ENCODE measurements at places on chromosomes 2 and 18.

DNA sequence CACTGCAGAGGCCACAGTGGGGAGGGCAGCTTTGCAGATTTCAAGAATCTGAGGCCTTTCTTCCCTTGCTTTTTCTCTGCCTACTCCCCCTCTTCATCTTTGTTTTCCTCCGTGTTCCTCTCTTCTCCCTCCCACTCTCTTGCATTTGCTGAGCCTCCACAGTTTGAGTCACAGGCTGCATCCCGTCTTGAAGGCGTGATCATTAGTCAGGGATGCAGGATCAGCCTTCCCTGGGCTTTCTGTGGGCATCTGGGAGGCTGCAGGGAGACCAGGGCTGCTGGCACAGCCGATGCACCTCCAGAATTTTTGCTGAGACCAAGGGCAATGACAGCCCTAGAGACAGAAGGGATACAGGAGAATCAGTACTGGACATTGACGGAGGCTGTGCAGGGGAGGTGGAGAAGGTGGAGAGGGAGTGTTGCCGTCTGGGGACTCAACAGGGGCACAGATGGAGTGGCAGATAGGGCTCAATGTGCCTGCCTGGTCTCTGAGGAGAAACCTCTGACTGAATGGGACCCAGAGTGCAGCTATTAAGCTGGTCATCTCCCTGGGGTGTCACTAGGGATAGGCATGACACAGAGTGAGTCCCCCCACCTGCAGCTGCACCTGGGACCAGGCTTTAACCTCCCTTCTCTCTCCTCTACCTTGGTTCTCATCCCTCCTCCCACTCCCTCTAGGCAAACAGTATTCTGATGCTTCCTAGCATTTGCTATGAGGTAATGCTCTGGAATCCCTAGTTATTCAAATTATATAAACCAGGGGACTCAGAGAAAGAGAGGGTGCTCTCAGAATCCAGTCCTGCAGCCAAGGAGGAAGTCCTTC, 29.0 kb upstream of the DNAJC27 start:
- DNase-seq, result no peak

DNA sequence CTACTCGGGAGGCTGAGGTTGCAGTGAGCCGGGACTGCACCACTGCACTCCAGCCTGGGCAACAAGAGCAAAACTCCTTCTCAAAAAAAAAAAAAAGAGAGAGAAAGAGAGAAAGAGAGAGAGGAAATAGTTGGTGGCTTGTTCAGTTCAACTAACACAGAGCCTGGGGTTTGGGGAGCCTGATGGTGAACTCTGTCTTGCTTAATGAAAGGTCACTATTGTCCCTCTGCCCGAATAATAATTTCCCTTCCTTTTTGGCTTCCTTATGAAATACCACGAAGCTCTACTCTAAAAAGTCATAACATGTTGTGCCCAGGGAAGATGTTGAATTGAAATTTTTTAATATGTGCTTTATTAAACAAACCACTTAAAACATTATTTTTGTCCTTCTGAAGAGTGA, 17.3 kb downstream of the BCL2 start:
- DNase-seq, result no peak

DNA sequence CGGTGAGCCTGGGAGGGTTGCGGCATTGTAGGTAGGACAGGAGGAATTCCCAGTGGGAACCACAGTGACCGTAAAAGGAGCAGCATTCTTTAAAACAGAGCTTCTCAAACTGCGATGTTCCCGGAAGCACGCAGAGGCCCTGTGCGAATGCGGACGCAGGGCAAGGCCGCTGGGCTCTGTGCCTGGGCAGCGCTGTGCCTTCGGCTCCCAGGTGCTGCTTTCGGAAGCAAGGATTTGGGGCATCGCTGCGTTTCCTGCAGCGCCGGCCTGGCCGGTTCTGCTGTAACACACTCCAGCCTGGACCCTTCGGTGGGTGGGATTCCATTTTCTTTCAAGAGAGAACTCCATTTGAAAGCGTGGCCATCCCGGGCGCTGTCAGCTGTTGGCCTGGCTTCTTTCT, 118.6 kb downstream of the PTGR3 start:
- no peak for DNase-seq

GRCh38 chr2:121288454-121289231, 3.6 kb upstream of the TFCP2L1 start:
- DNase-seq, result no peak

DNA sequence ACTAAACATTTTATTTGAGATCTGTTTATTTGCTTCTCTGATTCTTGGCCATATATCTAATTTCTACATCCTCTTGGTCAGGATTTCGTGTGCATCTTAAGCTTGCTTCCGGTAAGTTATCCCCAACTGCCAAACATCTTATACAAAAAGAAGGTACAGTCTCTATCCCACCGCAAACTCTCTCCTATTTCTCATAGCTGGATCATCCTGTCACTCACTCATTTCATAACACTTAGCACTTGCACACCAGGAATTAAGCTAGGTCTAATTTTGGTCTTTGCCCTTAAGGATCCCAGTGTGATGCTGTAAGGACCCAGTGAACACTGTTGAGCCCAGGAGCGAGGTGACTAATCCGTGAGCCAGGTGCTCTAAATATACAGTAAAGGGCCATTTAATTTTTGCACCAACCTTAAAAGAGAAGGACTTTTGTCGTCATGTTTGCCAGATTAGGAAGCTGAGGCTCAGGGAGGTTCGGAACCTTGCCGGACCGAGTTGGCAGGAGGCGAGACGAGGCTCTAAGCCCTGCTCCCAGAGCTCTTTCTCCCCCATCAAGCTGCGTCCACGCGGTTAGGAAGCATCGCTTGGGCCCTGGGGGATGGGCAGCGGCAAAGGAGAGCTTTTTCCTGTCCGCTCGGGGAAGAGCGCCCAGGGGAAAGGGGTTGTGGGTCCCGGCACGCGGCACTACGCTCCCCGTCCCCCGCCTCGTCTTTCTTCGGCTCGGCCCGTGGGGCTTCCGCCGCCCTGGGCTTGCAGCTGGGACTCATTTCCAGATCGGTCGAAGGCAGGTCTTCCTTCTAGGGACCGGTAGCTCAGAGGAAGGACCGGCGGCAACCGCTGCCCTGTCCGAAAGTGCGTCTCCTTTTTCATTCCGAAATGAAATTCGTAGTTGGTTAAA, 4.1 kb upstream of the ITPRIPL1 start:
- peak; percentile 60 for DNase-seq

DNA sequence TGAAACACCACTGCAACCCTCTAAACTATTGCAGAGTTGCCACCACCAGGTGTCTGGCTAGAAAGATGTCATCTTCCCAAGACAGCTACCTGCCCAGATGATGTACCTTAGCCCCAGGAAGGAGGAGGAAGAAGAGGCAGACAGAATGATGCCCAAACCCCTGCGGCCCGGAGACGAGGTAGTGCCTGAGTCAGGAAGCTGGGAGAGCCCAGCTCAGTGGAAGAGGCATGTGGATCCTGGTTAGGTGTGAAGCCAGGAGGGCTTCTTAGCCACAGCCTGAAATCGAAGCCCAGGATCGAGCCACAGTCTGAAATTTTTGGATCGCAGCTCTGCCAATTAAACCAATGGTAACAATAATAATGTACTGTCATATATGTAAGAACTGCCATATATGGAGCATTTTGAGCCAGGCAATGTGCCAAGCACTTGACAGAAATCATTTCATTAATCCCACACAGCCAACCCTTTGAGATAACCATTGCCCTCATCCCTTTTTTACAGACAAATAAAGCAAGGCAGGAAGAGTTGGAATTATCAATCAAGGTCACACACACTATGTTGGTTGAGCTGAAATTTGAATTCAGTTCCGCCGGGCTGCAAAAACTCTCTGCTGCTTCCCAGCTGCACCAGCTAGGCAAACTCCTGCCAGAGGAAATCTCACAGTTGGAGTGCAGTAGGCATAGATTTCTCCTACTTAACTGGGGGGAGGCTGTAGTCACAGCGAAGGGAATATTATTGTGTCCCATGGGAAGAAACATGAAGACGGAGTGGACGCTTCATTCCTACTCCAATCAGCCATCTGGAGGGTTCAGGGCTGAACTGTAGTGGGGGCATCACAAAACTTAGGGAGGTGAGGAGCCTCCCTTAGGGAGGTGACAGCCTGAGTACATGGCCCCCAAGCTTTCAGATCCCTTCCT, 19.4 kb upstream of the CYP1B1 start:
- DNase-seq, result peak; percentile 56

DNA sequence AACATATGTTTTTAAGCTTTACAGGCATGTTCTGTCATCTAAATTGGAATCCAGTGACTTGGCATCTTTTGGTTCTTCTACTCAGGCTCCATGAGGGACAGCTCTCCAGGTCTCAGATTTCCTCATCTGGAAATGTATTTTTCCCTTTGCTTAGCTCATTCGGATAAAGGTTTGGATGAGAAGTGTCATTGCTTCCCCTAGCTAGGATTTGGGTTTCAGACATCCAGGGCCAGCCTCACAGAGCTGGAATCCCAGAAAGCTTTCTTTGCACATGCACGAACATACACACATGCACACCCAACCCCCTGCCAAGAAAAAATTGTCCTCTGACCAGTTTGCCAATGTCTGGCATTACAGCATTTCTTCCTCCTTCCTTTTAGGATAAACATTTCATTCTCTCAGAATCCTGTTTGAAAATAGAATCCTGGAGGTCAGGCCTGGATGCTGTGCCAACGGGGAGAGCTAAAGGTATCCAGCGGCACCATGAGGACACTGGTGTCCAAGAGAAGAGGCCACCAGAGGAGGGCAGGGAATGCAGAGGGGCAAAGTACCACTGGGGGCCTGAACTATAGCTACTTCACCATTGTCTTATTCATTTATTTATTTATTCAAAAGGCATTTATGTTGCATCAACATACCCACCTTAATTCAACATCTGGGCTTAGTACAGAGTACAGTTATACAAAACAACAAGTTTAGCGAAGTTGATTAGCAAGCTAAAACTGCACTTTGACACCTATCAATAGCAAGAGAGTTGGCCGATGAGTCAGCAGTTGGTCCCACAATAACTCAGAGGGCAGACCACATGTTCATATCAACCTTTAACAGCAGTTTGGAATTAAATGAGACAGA, 97.9 kb upstream of the ATL2 start:
- no peak for DNase-seq

GRCh38 chr2:231923010-231923344, 3.2 kb downstream of the NPPC start:
- no peak for DNase-seq

- no peak for DNase-seq
Observed at GRCh38 chr18:13270279-13270855, 51.8 kb downstream of the LDLRAD4 start.

DNA sequence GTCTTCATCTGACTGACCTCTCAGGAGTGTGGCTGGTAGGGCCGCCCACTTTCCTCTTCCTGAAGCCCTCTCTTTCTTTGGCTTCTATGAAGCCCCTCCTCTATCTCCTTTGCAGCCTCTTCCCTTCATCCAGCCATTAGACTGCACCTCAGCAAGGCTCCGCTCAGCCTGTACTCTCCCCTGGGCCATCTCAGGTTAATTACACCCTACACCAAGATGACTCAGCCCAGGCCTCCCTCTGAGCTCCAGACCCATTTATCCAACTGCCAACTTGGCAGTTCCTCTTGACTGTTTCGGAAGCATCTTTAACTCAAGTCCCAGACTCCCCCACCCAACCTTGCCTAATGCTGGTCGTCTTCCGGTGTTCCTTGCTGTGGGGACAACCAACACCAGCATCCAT, 5.8 kb upstream of the WNT6 start:
- DNase-seq, result no peak

GRCh38 chr2:63614448-63614968, 25.7 kb downstream of the MDH1 start:
- DNase-seq, result no peak

- no peak for DNase-seq
Observed at GRCh38 chr18:32598144-32598543, 127.5 kb upstream of the GAREM1 start.

DNA sequence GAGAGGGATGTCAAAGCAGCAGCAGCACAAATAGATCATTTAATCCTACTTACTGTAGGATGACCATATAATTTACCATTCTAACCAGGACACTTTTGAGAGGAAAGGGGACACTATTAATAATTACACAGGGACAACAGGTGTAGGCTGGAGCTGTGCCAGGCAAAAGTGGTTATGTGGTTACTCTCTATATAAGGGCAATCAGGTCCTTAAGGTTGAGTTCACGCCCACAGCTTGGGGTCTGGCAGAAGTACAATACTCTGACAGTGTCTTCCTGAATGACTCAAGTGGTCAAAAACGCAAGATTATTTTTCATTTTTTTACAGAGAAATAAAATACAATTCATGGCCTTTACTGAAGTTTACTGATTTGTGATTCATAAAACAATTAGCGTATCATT, 2.8 kb downstream of the PREPL start:
- peak; percentile 20 for DNase-seq

DNA sequence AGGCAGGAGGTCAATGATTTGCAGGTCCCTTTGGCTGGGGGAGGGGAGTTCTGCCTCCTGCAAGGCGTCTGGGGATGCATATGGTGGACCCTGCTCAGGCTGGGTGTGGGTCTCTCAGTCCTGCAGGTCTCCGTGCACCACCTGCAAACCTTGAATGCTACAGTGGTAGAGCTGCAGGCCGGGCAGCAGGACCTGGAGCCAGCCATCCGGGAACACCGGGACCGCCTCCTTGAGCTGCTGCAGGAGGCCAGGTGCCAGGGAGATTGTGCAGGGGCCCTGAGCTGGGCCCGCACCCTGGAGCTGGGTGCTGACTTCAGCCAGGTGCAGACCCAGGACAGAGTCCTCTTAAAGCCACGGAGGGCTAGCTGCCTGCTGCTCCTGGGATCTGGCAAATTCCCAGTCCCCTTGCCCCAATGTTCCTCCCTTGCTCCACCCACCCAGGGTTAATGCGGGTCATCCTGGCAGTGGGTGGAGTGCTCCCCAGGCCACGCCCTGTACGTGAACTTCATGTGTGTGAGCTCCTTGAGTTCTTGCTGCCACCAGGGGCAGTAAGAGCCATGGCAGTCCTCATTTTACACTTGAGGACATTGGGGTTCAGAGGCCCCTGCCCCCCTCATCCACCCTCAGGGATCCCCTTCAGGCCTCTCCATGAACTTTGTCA, 3.1 kb downstream of the PROM2 start:
- DNase-seq, result no peak

GRCh38 chr2:128376241-128377041, 57.8 kb upstream of the HS6ST1 start:
- no peak for DNase-seq

All from NCI-H524 (cell line).